ENCODE measurements at places on chromosomes 1 and 21.

- no peak for DNase-seq
Measured at GRCh38 chr1:166032572-166033371, 134.0 kb downstream of the FAM78B start.

GRCh38 chr1:195831789-195832188, 776.5 kb downstream of the KCNT2 start:
- no peak for DNase-seq

DNA sequence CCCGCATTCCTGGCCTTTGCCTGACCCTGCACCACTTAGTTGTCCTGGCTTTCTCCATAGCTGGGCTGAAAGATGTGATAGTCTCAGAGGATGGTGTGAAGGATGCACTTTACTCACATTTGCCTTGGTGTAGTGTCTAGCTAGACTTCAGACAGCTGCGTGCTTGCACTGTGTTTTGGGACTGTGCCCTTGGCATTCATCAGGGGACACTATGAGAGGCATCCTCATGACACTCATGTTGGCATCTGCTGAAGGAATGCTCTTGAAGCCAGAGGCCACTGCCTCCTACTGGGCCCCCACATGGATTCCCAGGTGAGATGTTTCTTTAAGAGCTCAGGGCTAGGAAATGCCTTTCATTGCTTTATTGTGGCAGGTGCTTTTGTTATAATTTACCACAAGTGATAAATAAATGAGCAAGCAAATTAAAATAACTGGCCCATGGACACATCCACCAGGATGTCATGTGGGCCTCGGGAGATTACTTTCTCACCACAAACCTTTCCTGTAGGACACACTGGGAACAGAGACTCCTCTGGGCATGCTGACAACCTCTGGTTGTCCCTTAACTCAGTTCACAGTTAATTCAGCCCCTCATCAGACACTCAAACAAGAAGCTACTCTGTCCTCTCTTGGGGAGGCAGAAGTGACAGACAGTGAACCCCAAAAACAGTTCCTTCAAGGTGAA, 99.4 kb upstream of the SPATA6 start:
- no peak for DNase-seq

DNA sequence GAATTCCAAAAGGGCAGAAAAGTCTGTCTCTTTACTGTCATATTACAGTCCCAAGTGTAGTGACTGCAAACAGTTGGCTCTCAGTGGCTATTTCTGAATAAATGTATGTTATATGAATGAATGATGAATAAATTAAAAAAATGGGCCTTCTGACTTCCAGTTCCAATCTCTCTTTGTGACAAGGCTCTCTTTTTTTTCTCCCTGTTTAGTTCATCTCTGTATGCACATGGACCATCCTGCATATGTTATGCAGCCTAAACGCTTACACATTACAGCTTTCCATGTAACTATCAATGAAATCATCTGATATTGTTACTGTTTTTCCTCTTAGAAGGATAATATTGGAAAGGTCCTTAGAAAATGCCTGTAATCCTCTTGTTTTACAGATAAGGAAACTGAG, 363.0 kb downstream of the NUF2 start:
- DNase-seq = no peak

GRCh38 chr1:167661527-167662426, 31.7 kb downstream of the RCSD1 start:
- DNase-seq = no peak

- no peak for DNase-seq
Measured at GRCh38 chr1:116313776-116314175, 59.3 kb upstream of the ATP1A1 start.

All from T follicular helper cell (primary cell).